ENCODE measurements at places on chromosomes 3 and 15.

DNA sequence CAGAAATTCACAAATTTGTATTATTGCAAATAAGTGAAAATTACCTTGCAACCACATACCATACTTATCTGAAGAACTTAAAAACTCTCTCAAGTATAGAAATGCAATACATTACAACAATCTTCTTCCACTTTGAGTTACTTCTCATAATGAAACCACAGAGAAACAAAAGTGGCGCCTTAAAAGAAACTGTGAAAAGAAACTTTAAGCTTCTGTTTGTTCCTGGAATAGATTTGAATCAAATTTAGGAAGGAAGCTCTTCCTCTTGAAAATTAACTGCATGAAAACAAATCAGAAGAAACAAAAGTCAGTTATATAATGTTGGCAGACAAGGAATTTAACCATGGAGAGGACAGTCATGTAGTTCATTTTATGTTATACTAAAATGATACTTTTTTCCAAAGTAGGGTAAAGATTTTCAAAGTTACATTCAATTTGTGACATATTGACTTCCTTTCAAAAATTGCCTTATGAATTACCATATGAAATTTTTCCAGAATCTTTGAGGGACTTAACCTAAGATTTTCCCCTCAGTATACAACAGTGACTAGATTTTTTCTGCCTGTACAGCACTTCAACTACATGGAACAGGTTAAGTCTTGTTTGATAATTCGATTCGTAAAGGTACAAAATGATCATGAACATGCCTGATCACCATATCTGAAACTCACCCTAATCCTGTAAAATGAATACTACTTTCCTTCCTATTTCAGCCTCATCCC is 57.6 kb upstream of the TNFSF10 start:
- peaks cover 3% of the 10 kb centered on the region for H3K4me1 ChIP-seq
- H3K27me3 ChIP-seq = no peaks in the 10 kb centered on the region
- no peak overlapping the region for H3K4me3 ChIP-seq
- peak overlapping the region; percentile 42 for H3K27ac ChIP-seq
- no peaks in the 10 kb centered on the region for H3K36me3 ChIP-seq
- no peak for DNase-seq

DNA sequence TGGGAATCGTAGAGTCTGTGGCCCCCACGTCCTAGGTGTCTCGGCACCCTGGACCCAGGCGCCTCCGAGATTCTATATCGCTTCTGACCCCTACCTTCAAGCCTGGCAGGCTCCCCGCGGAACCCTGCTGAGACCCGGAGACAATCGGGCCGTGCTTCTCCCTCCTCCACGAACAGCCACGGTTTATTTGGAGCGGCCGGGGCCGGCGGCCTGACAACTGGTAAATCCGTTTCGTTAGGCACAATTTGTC is 1.4 kb downstream of the GATA2 start:
- DNase-seq = no peak
- peaks cover 46% of the 10 kb centered on the region for H3K4me1 ChIP-seq
- H3K27ac ChIP-seq = no peak overlapping the region

DNA sequence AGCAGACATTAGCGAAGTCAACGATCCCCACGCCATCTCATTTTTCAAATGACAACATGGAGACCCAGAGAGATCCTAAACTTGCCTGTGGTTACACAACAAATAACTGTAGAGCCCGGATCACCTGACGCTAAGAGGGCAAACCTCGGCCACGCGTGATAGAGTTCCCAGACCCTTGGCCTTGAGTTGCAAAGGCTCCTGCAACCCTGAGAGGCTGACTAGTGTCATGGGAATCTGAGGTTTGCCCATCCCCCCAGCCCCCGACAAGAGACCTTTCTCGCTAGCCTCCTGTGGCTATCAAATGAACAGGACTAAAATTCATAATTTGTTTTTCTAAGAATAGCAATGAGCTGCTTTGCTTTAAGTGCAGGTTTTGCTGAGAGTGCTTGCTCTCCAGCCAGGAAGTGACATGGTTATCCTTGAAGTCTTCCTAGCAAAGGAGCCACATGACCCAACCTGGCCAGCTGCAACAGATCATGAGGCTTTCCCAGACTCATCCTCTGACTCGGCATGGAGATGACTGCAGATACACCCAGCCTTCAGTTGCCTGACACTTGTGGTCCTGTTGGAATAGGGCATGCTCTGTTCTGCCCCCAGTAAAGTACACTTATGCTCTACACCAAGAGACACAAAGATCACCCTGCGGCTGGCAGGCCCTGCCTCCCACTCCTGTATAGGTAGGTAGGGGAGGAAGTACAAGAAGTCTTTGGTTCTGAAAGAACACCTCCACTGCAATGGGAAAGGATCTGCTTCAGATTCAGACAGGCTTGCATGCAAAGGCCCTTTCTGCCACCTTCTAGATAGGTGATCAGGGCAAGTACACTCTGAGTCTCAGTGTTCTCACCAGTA is 36.0 kb downstream of the MCF2L2 start:
- H3K36me3 ChIP-seq = no peaks in the 10 kb centered on the region
- H3K4me1 ChIP-seq = no peaks in the 10 kb centered on the region
- H3K27ac ChIP-seq = no peak overlapping the region
- no peak overlapping the region for H3K4me3 ChIP-seq
- DNase-seq = no peak
- no peaks in the 10 kb centered on the region for H3K27me3 ChIP-seq

- no peaks in the 10 kb centered on the region for H3K27me3 ChIP-seq
- H3K4me1 ChIP-seq = no peaks in the 10 kb centered on the region
- H3K4me3 ChIP-seq = no peak overlapping the region
Measured at GRCh38 chr3:162489853-162490252, 993.2 kb downstream of the OTOL1 start.

- no peaks in the 10 kb centered on the region for H3K27me3 ChIP-seq
- no peak overlapping the region for H3K27ac ChIP-seq
- no peak overlapping the region for H3K4me3 ChIP-seq
- DNase-seq = no peak
Measured at GRCh38 chr3:18597919-18598318, 172.8 kb upstream of the SATB1 start.

DNA sequence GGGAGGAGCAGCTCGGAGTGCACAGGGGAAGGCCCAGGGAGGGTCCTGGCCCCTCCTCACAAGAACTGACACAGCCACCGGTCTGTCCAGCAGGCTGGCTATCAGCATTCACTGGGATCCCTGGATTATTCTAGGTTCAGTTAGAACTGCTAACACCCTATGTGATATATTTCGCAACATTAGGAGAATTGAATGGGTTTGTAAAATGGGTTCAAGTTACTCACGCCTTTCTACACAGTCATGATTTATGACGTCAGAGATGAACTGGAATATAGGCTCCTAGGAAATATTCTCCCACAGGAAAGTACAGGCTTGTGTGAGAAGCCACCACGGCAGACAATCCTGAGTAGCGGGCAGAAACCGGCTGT is 969 bp upstream of the BSN start:
- H3K36me3 ChIP-seq = no peaks in the 10 kb centered on the region
- no peaks in the 10 kb centered on the region for H3K27me3 ChIP-seq
- peaks cover 4% of the 10 kb centered on the region for H3K4me1 ChIP-seq
- DNase-seq = no peak

GRCh38 chr3:170044795-170045244 is 7.0 kb downstream of the GPR160 start:
- peak; percentile 54 for DNase-seq
- H3K4me1 ChIP-seq = peaks cover 14% of the 10 kb centered on the region
- no peaks in the 10 kb centered on the region for H3K36me3 ChIP-seq
- no peaks in the 10 kb centered on the region for H3K27me3 ChIP-seq
- peak overlapping the region; percentile 89 for H3K27ac ChIP-seq

GRCh38 chr3:2544718-2545117 is 446.1 kb downstream of the CNTN4 start:
- DNase-seq = no peak
- no peaks in the 10 kb centered on the region for H3K36me3 ChIP-seq
- H3K27ac ChIP-seq = no peak overlapping the region
- no peak overlapping the region for H3K4me3 ChIP-seq

- no peaks in the 10 kb centered on the region for H3K27me3 ChIP-seq
- H3K27ac ChIP-seq = no peak overlapping the region
- DNase-seq = no peak
- H3K36me3 ChIP-seq = no peaks in the 10 kb centered on the region
Measured at GRCh38 chr15:99959326-99959725, 226.1 kb upstream of the LYSMD4 start.

DNA sequence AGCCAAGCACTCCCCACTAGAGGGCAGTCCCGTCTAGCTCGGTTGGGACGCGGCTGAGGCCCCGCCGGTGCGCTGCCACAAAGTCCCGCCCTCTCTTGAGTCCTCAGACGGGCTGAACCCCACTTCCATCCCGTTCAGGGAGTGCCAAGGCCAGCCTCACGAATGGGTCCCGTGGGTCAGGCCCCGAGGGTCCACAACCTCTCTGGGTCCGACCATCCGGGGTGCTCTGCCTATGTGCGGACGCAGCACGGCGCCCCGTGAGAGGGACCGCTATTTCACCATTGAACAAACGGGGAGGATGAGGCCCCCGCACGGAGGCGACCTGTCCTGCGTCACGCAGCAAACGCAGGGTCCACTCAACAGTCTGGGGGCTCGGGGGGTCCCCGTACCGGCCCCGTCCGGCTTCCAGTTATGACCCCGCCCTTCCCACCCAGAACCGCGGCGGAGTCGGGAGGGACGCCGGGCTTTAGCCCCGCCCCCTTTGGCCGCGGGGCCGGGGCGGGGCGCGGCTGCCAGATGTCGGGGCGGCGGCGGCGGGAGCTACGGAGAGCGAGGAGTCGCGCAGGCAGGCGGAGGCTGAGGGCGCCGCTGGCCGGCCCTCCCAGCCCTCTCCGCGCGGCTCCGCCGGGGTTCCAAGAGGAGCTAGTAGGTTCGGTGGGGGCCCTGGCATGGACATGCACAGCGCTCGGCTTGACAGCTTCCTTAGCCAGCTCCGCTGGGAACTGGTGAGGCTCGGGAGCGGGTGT is at the start of gene INKA1:
Gene INKA1 (plus strand): TSS at position 543 of the 746 bp plus-strand sequence. CDS start 132 bp downstream, at position 675.
- peak within 1 kb of the TSS; percentile 62 for H3K4me3 ChIP-seq
- no peaks in the 10 kb centered on the region for H3K36me3 ChIP-seq
- peak; percentile 95 for DNase-seq
- H3K27ac ChIP-seq = peak within 1 kb of the TSS; percentile 79
- peaks cover 7% of the 10 kb centered on the region for H3K27me3 ChIP-seq

GRCh38 chr3:42652611-42653302 is 740 bp upstream of the ZBTB47 start:
- peak; percentile 75 for DNase-seq
- H3K27ac ChIP-seq = peak overlapping the region; percentile 48
- H3K4me1 ChIP-seq = no peaks in the 10 kb centered on the region
- no peaks in the 10 kb centered on the region for H3K27me3 ChIP-seq
- H3K4me3 ChIP-seq = peak overlapping the region; percentile 64

GRCh38 chr3:126287536-126288241 is 69.5 kb downstream of the KLF15 start:
- no peaks in the 10 kb centered on the region for H3K36me3 ChIP-seq
- no peak for DNase-seq
- H3K4me1 ChIP-seq = peaks cover 5% of the 10 kb centered on the region
- peaks cover 19% of the 10 kb centered on the region for H3K27me3 ChIP-seq
- H3K27ac ChIP-seq = no peak overlapping the region

DNA sequence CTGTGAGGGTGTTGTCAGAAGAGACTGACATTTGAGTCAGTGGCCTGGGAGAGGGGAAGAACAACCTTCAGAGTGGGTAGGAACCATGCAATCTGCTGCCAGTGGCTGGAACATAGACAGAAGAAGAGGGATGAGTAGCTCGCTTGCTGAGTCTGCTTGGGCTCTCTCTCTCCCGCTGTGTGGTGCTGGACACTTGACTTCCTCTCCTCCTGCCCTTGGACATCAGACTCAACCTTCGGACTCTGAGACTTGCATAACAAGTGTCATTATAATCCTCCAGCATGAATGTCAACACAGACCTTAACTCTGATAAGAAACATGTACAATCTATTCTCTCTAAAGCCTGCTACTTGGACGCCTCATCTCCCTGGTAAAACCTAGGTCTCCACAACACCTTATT is 5.9 kb upstream of the NMD3 start:
- no peak overlapping the region for H3K4me3 ChIP-seq
- DNase-seq = no peak
- H3K27me3 ChIP-seq = no peaks in the 10 kb centered on the region
- no peaks in the 10 kb centered on the region for H3K4me1 ChIP-seq
- no peak overlapping the region for H3K27ac ChIP-seq

- DNase-seq = no peak
- H3K27ac ChIP-seq = no peak overlapping the region
- H3K4me1 ChIP-seq = no peaks in the 10 kb centered on the region
- H3K4me3 ChIP-seq = no peak overlapping the region
- no peaks in the 10 kb centered on the region for H3K27me3 ChIP-seq
Measured at GRCh38 chr3:88574146-88574545, 424.4 kb downstream of the C3orf38 start.

GRCh38 chr3:182848906-182849305 is 55.6 kb downstream of the ATP11B start:
- no peak for DNase-seq
- H3K27ac ChIP-seq = no peak overlapping the region
- no peaks in the 10 kb centered on the region for H3K27me3 ChIP-seq

GRCh38 chr3:106092792-106093191 is 224.0 kb upstream of the CBLB start:
- no peaks in the 10 kb centered on the region for H3K36me3 ChIP-seq
- DNase-seq = no peak
- no peaks in the 10 kb centered on the region for H3K27me3 ChIP-seq
- no peak overlapping the region for H3K4me3 ChIP-seq
- H3K4me1 ChIP-seq = no peaks in the 10 kb centered on the region
- H3K27ac ChIP-seq = no peak overlapping the region

- no peaks in the 10 kb centered on the region for H3K36me3 ChIP-seq
- no peaks in the 10 kb centered on the region for H3K27me3 ChIP-seq
- H3K4me1 ChIP-seq = no peaks in the 10 kb centered on the region
- H3K27ac ChIP-seq = no peak overlapping the region
- H3K4me3 ChIP-seq = no peak overlapping the region
Measured at GRCh38 chr3:159158213-159158612, 356.4 kb downstream of the MFSD1 start.

DNA sequence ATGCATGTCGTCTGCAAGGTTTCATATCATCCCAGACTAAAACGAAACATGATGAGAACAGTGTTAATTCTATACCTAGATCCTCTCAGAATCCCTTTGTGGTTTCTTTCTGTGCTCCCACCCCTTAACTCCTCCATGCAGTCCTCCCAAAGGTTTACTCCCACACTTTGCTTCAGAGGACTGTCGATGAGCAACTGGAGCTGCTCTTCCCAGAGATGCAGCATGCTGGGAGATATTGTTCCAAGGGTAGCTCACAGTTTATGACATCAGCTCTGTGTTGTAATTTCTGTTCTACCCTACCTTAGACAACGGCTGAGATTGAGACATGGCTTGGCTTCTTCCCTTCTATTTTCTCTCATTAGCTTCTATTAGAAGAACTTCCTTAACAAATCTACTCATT is 313.0 kb upstream of the COL8A1 start:
- H3K36me3 ChIP-seq = no peaks in the 10 kb centered on the region
- no peaks in the 10 kb centered on the region for H3K4me1 ChIP-seq
- DNase-seq = no peak
- H3K27ac ChIP-seq = no peak overlapping the region

DNA sequence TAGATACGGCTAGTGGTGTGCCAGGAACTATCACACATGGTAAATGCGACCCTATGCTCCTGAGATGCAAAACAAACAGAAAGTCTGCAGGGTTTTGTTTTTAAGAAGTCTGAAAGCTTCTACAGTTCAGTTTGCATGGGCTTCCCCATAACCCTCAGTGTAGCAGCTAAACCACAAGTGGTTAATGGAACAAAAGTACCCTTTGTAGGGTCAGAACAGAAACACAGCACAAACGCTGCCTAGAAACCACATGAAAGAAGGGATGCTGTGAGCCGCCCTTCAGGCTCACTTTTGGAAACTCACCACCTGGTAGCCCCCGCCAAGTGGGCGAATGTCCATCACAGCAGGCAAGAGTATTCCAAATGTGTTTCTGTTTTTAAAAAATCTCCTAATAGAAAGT is 46.2 kb downstream of the CTDSPL start:
- H3K4me3 ChIP-seq = no peak overlapping the region
- no peak overlapping the region for H3K27ac ChIP-seq
- peaks cover 16% of the 10 kb centered on the region for H3K4me1 ChIP-seq
- DNase-seq = no peak
- H3K27me3 ChIP-seq = no peaks in the 10 kb centered on the region
